ENCODE measurements at places on chromosomes 7 and 10.

GRCh38 chr7:20454202-20454601, 123.5 kb downstream of the ITGB8 start:
- no peak for DNase-seq

GRCh38 chr7:52406808-52407207, 628.6 kb upstream of the POM121L12 start:
- no peak for DNase-seq

DNA sequence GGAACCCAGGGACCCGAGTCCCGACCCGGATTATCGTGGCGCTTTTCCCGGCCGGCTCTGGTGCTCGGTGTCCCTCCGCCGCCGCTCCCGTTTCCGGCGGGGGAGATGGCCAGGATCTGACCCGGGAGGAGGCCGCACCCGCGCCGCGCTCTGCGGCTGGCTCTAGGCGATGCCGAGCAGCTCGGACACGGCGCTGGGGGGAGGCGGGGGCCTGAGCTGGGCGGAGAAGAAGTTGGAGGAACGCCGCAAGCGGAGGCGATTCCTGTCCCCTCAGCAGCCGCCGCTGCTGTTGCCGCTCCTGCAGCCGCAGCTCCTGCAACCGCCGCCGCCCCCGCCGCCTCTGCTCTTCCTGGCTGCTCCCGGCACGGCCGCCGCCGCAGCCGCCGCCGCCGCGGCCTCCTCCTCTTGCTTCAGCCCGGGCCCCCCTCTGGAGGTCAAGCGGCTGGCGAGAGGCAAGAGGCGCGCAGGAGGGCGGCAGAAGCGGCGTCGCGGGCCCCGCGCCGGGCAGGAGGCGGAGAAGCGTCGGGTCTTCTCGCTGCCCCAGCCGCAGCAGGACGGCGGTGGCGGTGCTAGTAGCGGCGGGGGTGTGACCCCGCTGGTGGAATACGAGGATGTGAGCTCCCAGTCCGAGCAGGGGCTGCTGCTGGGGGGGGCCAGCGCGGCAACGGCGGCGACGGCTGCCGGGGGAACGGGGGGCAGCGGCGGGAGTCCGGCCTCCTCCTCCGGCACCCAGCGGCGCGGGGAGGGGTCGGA, 593 bp downstream of the CDK13 start:
- DNase-seq, result peak; percentile 77

DNA sequence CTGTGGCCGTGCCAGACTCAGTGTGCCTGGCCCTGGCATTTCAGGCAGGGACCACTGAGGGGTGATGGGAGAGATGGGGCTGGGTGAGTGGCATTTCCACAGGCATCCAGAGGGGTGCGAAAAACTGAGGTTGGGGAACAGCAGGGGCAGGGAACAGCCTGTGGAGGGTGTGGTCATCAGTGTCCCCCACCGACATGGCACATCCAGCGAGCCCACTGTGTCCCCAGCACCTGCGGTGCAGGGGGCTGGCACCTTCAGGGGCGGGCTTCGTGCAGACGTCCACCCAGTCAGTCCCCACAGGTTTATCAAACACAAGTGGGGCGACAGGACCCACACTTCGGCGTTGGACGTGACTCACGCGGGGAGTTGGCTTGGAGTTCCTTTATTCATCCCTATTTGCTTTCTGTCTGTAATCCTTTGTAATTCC, 14.8 kb downstream of the CUX1 start:
- no peak for DNase-seq

DNA sequence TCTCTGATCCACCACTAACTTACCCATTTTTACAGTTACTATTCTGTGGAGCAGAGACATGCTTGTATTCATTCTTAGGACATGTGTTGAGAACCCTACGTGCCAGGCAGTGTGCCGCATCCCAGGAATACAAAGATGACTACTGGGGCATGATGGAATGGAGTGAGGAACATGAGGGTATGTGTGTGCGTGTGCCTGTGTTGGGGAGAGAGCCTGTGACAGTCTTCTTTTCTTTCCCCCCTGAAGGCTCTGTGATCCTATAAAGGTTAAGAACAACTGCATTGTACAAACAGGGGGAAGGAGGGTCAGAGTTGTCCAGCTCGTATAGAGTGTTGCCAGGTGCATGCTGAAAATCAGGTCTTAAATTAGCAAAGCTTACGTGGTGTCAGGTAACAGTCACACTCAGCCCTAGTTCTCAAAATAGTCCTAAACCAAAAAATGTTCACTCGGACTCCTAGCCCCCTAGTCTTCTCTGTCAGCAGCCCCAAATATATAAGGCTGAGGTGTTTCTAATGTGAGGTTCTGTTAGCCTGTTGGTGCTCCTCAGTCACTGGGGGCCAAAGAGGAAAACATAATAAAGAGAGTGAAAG, 161.9 kb downstream of the CELF2 start:
- DNase-seq, result no peak

DNA sequence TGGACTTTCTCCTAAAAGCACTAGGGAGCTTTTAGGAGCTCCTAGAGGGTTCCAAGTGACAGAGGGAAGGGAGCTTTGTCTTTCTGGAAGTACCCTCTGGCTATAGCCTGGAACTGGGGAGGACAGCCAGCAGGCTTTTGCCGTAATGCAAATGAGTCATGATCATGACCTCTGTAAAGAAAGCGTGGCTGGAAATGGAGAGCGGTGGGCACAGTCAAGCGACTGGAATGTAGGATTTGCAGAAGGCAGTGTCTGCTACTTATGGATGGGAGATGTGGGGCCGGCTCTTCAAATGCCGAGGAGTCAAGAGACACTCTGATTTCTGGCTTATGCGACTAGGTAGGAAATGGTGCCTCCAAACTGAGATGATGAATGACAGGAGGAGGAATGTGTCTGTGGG, 34.6 kb upstream of the PLPP4 start:
- no peak for DNase-seq

DNA sequence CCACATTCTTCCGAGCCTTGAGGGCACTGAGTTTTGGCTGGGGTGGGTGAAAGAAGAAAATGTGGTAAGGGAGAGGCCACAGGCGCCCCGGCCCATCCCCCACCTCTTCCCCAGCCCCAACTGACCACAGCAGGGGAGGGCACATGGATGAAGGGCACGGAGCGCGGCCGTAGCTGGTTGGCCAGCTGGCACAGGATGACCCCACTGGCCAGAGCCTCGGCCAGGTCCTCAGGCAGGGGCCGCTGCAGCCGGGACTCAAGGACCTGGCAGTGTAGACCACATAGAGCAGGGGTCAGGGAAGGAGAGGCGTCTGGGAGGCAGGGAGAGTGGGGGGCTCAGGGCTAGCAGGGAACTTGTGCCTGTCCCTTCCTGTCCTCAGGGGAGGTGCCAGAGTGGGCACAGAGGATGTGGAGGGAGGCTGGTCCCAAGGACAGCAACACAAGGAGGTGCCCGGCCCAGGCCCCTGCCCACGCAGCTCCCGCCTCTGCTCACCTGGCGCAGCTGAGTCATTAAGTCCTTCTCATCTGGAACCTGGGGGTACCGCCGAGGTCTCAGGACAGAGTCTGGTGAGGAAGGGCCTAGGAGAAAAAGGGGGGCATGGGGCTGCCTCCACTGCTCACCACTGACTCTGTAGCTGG, 2.2 kb upstream of the SAP25 start:
- DNase-seq, result no peak

DNA sequence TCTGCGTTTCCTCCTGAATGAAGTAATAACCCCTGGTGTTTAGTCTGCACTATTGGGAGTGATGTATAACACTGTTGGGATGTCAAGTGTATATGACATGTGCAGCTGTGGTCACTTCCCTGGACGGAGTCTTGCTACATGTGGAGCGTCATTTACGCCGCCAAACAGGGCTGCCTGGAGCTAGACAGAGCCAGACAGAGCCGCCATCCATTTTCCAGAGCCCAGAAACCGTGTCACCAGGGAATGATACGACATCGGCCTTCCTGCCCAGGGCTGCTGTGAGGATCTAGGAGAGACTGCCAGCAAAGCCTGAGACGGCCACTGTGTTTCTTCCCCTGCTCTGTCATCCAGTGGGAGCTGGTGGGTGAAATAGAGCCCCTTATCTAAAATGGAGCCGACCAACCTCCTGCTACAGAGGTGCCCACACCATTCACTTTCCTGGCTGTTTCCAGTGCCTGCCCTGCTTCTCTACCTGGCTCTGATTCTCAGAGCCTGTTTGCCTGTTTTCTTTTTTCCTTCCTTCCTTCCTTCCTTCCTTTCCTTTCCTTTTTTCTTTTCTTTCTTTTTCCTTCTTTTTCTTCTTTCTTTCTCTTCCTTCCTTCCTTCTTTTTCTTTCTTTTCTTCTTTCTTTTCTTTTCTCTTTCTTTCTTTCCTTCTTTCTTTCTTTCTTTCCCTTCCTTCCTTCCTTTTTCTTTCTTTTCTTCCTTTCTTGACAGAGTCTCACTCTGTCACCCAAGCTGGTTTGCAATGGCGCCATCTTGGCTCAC, 13.3 kb upstream of the FGFR2 start:
- no peak for DNase-seq

GRCh38 chr10:58756130-58756719, 243.6 kb downstream of the BICC1 start:
- no peak for DNase-seq

GRCh38 chr7:93212881-93213280, 13.4 kb downstream of the HEPACAM2 start:
- no peak for DNase-seq

Measured in Karpas-422 (cell line).